ENCODE measurements at places on chromosomes 1 and 21.

DNA sequence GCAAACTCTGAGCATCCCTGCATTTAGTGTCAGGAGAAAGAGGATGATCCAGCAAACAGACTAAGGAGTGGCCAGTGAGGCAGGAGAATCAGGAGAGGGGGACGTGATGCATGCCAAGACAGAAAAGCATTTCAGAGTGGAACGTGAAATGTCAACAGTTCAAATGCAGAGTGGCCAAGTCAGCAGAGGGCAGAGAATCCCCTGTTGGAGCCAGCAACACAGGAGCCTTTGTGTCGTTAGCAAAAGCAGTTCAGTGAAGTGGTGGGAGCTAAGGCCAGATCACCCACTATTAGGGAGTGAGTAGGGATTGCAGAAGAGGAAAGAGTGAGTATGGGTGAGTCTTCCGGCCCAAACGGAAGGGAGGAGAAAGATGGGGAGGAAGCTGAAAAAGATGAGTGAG, 6.6 kb upstream of the FCRL6 start:
- no peak for DNase-seq

DNA sequence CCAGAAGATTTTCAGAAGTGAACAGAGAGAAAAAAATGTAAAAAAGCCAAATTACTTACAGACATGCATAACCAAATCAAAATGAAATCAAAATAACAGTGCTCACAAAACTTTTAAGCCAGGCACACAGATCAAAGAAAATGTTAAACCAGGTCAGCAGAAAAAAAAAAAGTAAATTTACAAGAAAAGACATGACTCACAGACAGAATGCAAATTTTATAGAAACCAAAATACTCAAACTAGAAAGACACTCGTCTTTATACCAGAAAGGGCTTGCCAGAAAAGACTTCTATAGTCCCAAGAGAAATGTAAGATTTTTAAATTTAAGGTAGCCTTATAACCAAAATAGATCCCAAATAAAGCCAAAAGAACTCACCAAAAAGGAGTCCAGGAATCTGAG, 86.5 kb upstream of the COG2 start:
- no peak for DNase-seq

GRCh38 chr1:203367057-203367456, 16.1 kb upstream of the FMOD start:
- DNase-seq: no peak

- DNase-seq: peak; percentile 39
Measured at GRCh38 chr1:235415008-235415904, 48.0 kb downstream of the TBCE start.

- DNase-seq: no peak
Measured at GRCh38 chr1:85607921-85608265, 27.3 kb downstream of the CCN1 start.

GRCh38 chr1:210332233-210332632, 3.5 kb downstream of the HHAT start:
- DNase-seq: no peak

DNA sequence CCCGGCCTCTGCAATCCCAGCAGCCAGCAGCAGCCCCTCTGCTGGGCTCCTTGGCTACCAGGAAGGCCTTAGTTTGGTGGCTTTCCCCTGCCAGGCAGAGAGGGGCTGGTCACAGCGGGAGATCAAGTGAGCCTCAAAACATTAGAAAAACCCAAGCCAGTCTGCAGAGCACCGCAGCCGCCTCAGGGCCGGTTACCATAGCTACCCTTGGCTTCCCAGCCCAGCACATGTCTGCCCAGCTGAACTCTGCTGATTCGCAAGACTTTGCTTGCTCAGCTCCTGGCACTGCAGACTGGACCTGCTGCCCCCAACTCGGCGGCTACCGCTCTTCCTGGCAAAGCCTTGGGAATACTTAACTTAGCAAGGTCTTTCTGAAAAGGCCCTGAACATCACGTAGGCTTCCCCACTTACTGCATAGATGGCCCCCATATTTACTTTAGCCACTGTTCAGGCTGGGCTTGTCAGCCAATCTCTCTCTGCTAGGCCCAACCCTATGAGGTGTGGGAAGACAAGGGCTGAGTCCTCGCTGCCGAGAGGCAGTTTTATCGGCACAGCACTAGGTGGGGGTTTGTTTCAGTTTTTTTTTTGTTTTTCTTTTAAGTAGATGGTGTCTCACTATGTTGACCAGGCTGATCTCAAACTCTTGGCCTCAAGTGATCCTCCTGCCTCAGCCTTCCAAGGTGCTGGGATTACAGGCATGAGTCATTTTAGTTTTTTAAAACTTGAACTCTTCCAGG, 28.6 kb upstream of the PLEKHG5 start:
- DNase-seq: no peak

DNA sequence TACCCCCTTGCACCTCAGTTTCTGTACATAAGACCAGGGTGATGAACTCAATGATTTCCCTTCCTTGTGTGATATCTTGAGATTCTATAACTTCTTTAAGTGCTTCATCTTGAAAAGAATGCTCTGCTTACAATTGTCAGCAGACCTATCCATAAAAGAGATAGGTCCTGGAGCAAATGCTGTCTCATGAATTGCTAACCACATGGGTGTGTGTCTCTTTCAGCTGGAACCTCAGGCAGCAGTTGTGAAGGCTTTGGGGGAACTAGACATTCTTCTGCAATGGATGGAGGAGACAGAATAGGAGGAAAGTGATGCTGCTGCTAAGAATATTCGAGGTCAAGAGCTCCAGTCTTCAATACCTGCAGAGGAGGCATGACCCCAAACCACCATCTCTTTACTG, 2.8 kb downstream of the IL20 start:
- no peak for DNase-seq

DNA sequence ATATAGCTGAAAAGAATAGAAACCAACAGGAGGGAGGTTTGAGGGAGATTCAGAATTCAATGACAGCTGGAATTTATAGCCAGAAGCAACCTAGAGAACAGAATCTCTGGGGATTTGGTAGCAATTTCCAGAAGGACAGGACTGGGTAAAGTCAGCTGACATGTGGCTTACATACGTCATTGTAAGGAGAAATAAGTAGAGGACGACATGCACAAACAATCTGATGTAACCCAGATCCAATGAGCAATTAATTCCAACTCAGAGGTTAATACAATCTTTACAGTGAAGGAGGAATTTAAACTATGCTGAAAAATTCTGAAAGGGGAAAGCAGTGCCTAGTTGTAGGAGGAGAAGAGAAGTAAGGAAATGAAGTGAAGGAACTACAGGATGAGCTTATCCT, 383.9 kb downstream of the PTBP2 start:
- no peak for DNase-seq

- DNase-seq: peak; percentile 17
Measured at GRCh38 chr1:5481889-5482288, 510.3 kb downstream of the NPHP4 start.

- DNase-seq: no peak
Measured at GRCh38 chr1:60224523-60224922, 151.0 kb upstream of the C1orf87 start.

DNA sequence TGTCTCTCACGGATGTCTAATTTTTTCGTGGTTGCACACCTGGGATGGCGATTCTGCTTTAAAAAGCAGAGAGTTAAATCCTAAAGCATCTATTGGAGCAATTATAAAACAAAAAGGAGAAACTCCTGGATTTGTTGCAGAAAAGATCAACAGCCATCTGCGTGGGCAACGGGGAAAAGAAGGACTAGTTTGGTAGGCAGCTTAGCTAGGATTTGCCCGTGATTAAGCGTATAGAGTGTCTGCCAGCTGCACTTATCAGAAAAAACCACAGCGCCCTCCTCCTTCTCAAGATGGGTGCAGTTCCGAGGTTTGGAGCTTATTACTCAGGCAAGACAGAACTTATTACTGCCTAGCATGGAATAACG, 526 bp upstream of the SLC25A24 start:
- DNase-seq: peak; percentile 31

- DNase-seq: no peak
Measured at GRCh38 chr1:152926091-152926490, 17.7 kb downstream of the IVL start.

- DNase-seq: no peak
Measured at GRCh38 chr1:40090652-40091355, 6.2 kb downstream of the PPT1 start.

- DNase-seq: no peak
Measured at GRCh38 chr1:191671236-191671635, 487.0 kb upstream of the RGS18 start.

GRCh38 chr21:26425576-26425975, 147.5 kb downstream of the CYYR1 start:
- DNase-seq: no peak

- no peak for DNase-seq
Measured at GRCh38 chr1:111209622-111210021, 9.2 kb upstream of the DENND2D start.

DNA sequence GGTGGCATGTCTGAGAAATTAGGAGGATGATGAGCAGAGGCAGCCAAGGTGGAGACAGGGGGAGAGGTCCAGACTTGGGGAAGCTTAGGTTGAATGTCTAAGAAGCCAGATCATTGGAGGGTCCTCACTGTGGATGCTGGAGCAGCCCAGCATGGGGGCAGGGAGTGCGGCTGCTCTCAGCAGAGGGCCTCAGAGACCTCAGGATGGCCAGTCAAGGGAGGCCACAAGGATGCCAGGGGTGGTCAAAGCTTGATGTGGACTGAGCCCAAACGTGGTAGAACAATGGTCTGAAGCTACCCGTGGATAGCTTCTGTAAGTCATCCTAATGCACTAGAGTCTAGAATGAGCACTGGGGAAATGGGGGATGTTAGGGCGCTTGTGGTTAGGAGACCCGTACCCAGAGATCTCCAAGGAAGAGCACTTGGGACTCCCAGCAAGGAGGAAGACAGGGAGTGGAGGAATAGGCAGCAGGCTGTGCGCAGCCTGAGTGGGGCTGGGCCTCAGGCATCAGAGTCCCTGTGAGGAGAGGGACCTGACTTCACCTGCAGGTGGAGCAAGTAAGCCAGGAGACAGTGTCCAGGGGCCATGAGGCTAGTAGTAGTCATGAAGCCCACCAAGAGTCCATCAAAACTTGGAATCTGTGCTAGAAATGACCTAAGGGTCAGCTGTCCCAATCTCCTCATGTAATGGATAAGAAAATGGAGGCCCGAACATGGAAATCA, 4.3 kb upstream of the S100A9 start:
- no peak for DNase-seq

DNA sequence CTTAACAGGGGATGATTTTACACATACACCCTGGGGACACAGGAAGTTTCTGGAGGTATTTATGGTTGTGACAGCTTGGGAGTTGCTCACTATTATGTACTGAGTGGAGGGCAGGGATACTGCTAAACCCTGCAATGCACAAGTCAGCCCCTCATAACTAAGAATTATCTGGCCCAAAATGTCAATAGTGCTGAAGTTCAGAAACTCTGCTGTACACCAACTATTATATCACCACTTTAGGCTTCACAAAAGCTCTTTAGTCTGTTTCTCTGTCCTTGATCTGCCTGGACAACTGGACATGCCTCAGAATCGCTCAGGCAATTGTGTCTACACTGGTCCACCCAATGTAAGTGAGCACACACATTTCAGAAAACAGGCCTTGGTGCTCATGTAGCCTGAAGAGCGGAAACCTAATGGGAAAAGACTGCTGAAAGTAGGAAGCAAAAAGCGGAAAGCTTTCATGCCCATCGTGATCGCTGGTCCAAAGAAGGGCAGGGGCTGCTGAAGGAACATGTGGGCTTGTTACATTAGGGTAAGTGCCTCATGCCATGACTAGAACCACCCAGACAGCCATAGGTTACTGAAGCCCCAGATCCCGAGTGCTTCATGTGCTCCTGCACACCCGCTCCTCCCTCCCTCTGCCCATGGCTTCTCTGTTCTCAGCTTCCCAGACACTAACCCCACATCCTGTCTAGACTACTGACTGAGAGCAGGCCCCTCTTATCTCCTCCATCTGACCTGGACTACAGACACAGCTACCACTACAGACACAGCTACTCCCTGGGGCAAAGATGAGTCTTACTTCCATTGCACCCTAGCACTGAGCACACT, 73.5 kb downstream of the LRIG2 start:
- DNase-seq: no peak

GRCh38 chr1:228275430-228276173, 67.8 kb downstream of the OBSCN start:
- DNase-seq: peak; percentile 91

GRCh38 chr1:18634276-18634675, 3.6 kb downstream of the PAX7 start:
- DNase-seq: no peak

GRCh38 chr1:113073479-113073950, 517 bp downstream of the LRIG2 start:
- DNase-seq: no peak

- DNase-seq: no peak
Measured at GRCh38 chr1:206732992-206733391, 37.6 kb upstream of the IL19 start.

- DNase-seq: no peak
Measured at GRCh38 chr1:172966844-172967540, 83.7 kb downstream of the TNFSF18 start.

GRCh38 chr1:157390651-157391050, 161.7 kb downstream of the FCRL5 start:
- no peak for DNase-seq

DNA sequence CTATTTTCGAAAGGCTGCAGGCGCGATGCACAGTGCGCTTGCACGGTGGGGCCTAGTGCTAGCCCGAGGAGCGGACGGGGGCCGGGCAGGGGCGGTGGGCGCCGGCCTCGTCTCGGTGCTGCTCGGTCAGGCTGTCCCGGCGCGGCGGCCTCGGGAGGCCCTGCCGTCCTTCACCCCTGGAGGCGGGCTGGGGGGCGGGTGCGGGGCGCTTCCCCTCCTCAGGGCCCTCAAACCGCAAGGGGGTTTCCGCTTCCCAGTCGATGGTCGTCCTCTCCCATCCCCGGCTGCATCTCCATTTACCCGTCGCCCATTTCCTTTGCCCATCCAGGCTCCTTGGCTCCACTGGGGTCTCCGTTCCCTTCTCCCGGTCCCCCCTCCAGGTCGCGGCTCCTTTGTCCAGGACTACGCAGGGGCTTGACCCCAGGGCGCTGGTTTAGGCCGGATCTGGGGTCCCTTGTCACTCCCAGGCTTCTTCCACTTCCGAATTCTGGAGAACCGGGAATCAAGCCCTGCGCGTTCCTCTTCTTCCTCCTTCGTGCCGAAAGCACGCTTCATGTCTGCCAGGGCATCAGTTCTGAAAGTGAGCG, 196.3 kb upstream of the LMO4 start:
- DNase-seq: no peak

GRCh38 chr1:12708396-12709090, 7.4 kb upstream of the AADACL3 start:
- DNase-seq: no peak

Data from stimulated activated CD4-positive, alpha-beta T cell treated with anti-CD3 and anti-CD28 coated beads, Interleukin-2, amount 100 ng/mL, for 4 hours (primary cell).